ENCODE measurements at places on chromosomes 2 and 18. TPM values are rescaled to one million over a fixed set of nuclear protein-coding genes. Genes with fewer than 3 reads are reported as not detected.

- no peak for DNase-seq
Measured at GRCh38 chr2:88735853-88736252, 44.4 kb downstream of the RPIA start.

- DNase-seq: no peak
Measured at GRCh38 chr2:187574969-187575750, 20.9 kb upstream of the TFPI start.

Gene AP1S3
- total RNA-seq: 6.4 TPM

Gene G6PC2
- not detected for total RNA-seq

GRCh38 chr2:97997784-97998392, 2.1 kb upstream of the TMEM131 start:
- DNase-seq: no peak

DNA sequence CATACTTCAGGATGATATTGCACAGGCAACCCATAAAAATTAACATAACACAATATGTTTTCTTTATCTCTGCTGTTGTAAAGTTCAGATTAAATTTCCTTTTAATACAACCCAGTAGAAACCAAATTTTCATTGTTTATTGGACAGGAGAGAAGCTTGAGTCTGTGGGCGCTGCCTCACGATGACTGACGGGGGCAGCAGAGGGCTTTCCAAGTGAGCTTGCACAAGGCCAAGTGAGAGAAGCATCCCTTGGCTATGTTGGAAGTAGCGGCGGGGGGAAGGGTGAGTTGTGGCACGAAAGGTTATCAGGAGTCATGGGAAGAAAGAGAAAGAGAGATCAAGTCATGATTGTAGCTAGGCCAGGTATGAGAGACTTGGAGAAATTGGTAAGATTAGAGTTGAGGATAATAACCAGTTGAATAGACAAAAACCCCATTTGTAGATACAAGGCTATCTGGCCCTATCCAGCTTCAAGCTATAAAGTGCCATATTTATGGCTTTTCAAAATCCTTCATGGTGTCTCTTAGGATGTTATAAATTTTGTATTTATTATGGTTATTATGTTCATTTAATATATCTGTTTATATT, 413.7 kb upstream of the FAM98A start:
- peak; percentile 53 for DNase-seq

DNA sequence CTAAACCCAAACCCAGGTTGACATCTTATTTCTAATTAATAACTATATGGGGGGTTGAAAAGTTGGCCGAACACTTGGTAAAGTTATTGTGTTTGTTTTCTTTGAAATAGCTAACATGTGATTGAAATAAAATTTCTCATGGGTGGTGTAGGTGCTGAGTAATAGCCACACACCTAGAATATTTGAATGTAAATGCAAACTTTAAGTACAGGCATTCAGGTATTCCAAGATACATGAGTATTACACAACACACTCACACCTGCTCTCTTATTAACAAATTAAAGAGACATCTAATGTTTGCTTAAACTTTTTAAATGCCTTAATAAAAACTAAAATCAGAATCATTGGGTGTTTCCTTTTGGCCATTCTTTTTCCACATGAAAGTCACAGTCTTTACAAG, 165.5 kb downstream of the EHBP1 start:
- DNase-seq: no peak

- DNase-seq: peak; percentile 83
Measured at GRCh38 chr2:201618744-201619662, 24.3 kb downstream of the TMEM237 start.

Gene CCDC178
- not detected for total RNA-seq
